ENCODE measurements at places on chromosomes 7 and 10.

- DNase-seq: peak; percentile 25
These were observed 717.2 kb downstream of the TNS3 start for GRCh38 chr7:46864716-46865115.

GRCh38 chr7:23043441-23043840, 29.5 kb upstream of the HYCC1 start:
- no peak for DNase-seq

GRCh38 chr10:3424111-3424851, 251.7 kb upstream of the PITRM1 start:
- DNase-seq: peak; percentile 80

- peak; percentile 85 for DNase-seq
These were observed 551.7 kb downstream of the HTR7 start for GRCh38 chr10:90306187-90306586.

GRCh38 chr7:133853706-133854276, 273.3 kb upstream of the LRGUK start:
- peak; percentile 90 for DNase-seq

DNA sequence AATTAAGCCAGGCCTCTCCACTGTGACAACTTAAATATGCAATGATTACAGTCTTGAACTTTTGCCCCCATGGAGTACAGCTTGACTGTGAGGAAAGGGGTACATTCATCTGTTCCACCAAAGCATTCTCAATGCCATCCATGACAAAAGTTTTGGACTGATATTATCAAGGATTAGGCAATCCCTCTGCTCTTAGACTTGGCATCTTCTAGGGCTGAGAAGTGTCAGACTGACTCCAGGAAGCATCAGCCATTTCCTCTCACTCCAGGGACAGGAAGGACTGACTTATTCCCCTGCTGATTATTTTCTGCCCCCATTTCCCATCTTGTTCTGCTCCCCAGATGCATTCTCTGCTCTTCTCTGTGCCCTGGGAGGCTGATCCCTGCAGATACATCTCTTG, 69.7 kb downstream of the ZNF365 start:
- DNase-seq: peak; percentile 25

GRCh38 chr7:112263519-112263918, 57.0 kb downstream of the ZNF277 start:
- no peak for DNase-seq

DNA sequence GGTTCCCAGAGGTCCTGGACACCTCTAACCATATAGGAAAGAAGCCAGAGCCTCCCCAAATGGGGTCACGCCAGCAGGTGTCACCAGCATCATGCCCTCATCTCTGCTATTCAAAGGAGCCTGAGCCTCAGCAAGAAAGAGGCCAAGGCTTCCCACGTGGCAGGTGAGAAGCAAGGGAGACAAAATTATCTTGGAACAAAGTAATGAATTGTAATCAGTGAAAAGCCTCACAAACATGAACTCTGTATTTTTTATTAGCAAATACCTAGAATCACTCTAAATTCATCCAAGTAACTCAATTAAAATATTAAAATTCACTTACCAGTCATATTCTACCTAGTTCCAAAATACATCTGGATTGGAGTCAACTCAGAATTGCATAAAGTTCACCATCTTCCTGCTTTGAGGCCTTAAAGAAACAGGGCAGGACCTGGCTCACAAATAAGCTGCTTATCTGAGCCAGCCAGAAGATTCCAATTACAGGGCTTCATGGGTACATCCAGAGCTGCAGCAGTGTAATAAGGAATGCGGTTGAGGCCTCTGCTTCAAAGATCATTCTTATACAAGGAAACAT, 68.7 kb downstream of the SGMS1 start:
- peak; percentile 46 for DNase-seq

- DNase-seq: peak; percentile 32
These were observed 42.9 kb downstream of the CD36 start for GRCh38 chr7:80681272-80681885.

GRCh38 chr10:110404825-110405224, 92.9 kb upstream of the DUSP5 start:
- DNase-seq: no peak

- DNase-seq: no peak
These were observed 121.6 kb downstream of the RELN start for GRCh38 chr7:103867874-103868273.

DNA sequence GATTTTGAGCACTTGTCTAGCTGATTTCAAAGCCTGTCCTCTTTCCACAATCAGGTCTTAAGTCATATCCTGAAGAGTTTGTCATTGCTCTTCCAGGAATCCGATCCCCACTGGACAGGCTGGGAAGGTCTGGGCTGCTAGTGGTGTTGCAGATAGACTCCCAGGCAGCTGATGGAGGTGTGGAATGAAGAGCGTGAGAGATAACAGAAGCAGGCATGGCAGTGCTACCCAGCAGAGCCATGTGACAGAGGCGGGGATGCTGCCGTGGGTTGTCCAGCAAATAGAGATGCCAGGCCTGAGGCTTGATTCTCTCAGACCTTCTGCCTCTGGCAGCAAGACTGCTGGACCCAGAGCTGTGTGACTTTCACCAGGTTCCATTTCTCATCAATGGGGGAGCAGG, 116.5 kb upstream of the EEPD1 start:
- peak; percentile 25 for DNase-seq

- DNase-seq: no peak
These were observed 43.6 kb downstream of the PDGFA start for GRCh38 chr7:475951-476441.

- peak; percentile 7 for DNase-seq
These were observed 33.2 kb downstream of the DOCK4 start for GRCh38 chr7:112172870-112173567.

- peak; percentile 8 for DNase-seq
These were observed 780 bp downstream of the ALDH18A1 start for GRCh38 chr10:95655571-95656290.

DNA sequence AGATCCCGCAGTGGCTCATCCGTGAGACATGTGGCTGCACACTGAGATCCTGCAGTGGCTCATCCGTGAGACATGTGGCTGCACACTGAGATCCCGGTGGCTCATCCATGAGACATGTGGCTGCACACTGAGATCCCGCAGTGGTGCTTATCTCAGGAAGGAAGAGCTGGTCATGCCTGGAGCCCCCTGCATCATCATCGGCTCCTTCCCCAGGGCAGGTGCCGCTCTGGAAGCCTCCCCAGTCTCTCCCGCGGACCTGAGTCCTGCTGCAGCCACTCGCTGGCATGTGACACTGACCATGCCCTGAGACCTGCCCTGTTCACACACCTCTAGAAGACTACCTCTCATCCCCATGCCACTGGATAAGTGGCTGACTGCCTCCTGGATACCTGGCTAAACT, 181.3 kb downstream of the PTPRN2 start:
- no peak for DNase-seq

GRCh38 chr10:30103595-30104320, 44.4 kb upstream of the JCAD start:
- DNase-seq: no peak

- no peak for DNase-seq
These were observed 95.2 kb downstream of the WDR37 start for GRCh38 chr10:1151076-1152033.

DNA sequence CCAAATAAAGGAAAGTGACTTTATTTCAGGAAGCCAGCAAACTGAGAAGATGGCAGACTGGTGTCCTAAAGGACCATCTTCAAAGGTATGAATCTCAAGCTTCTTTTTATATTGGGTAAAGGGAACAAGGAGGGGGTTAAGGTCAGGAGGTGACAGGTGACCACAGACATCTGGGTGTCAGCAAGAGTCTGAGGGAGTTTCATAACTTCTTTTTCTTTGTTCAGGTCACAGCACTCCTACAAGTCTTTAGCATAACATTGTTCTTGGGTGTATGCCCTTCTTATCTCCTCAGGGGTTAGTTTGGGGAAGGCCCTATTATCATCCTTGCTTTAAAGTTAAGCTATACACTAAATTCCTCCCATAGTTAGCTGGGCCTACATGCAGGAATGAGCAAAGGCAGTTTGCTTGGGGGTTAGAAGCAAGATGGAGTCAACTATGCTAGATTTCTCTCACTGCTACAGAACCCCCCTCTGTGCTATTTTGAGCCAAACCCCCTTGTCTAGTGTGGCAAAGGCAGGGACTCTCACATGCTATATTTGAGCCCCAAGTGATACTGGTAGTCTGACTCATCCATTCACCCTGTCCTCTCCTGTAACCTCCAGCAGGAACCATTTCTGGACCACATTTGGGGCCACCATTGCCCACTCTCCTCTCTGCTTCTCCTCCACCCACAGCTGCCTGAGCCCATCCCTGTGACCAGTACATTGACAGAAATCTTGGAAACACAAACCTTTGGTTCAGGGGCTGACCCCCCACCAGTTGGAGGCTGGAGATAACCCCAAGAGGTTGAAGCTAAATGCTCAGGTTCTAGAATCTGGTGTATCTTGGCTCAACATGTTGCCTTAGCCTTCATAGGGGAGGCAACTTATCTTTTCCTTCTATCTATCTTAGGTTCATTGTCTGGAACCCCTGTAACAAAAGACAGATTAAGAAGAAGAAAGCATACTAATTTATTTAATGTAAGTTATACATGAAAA, 55.5 kb upstream of the LRGUK start:
- no peak for DNase-seq

GRCh38 chr7:47045207-47046051, 536.5 kb downstream of the TNS3 start:
- DNase-seq: peak; percentile 72

- no peak for DNase-seq
These were observed 190.1 kb upstream of the STK17A start for GRCh38 chr7:43392638-43393330.

- DNase-seq: no peak
These were observed 31.5 kb downstream of the PHF14 start for GRCh38 chr7:11005202-11005601.

DNA sequence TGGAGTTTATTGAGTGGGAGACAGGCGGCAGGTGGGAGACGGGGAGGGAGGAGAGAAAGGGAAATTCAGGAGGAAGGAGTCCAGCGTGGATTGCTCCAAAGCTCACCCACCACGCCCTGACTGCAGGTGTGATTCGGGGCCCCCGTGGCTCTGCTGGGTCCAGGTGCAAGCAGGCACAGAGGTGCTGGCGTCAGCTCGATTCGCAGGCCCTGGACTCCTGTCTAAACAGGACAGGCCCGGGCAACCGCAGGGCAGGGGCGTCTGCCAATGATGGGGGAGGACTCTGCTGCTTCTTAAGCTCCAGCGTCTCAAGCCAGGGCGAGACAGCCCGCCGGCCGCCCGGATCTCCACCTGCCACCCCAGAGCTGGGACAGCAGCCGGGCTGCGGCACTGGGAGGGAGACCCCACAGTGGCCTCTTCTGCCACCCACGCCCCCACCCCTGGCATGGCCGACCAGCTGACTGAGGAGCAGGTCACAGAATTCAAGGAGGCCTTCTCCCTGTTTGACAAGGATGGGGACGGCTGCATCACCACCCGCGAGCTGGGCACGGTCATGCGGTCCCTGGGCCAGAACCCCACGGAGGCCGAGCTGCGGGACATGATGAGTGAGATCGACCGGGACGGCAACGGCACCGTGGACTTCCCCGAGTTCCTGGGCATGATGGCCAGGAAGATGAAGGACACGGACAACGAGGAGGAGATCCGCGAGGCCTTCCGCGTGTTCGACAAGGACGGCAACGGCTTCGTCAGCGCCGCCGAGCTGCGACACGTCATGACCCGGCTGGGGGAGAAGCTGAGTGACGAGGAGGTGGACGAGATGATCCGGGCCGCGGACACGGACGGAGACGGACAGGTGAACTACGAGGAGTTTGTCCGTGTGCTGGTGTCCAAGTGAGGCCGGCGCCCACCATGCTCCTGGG, at the start of gene CALML3:
Gene CALML3 (plus strand): TSS at position 321 of the 920 bp plus-strand sequence. CDS start 125 bp downstream, at position 446.
- DNase-seq: no peak

- peak; percentile 80 for DNase-seq
These were observed 479 bp downstream of the PNPLA8 start for GRCh38 chr7:108525327-108525984.

DNA sequence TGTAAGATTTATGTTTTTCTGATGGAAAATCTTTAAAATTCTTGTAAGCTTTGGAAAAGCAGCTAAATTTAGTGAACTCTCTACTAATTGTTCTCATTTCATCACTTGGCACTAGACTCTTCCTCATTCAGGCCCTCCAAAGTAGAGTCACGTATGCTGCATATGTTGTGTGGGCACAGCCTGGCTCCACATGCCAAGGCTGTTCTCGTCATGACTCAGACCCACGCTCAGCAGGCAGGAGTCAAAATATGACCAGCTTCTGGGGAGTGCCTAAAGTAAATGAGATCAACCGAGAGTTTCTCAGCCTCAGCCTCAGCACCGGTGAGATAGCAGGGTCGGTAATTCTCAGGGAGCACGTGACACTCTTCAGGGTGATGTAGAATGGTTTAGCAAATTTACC, 1672.9 kb downstream of the REEP3 start:
- DNase-seq: peak; percentile 51

DNA sequence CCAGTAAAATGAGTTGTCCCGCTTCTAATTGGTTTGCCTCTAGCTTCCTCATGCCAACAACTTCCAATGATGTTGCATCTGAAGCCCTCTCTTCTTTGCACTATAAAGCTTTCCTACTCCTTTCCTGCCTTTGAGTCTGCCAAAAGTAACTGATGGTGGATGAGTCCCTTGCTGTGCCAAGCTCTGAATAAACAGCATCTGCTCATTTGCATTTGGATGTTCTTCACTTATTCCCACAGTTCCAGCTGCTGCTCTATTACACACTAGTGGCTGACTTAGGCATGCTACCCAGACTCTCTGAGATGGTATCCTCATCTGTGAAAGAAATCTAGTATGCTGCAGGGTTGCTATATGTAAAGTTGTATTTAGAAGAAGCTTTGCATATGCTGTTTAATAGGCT, 24.9 kb downstream of the SFR1 start:
- no peak for DNase-seq

- peak; percentile 51 for DNase-seq
These were observed 29.0 kb upstream of the CCNY start for GRCh38 chr10:35307297-35307696.

DNA sequence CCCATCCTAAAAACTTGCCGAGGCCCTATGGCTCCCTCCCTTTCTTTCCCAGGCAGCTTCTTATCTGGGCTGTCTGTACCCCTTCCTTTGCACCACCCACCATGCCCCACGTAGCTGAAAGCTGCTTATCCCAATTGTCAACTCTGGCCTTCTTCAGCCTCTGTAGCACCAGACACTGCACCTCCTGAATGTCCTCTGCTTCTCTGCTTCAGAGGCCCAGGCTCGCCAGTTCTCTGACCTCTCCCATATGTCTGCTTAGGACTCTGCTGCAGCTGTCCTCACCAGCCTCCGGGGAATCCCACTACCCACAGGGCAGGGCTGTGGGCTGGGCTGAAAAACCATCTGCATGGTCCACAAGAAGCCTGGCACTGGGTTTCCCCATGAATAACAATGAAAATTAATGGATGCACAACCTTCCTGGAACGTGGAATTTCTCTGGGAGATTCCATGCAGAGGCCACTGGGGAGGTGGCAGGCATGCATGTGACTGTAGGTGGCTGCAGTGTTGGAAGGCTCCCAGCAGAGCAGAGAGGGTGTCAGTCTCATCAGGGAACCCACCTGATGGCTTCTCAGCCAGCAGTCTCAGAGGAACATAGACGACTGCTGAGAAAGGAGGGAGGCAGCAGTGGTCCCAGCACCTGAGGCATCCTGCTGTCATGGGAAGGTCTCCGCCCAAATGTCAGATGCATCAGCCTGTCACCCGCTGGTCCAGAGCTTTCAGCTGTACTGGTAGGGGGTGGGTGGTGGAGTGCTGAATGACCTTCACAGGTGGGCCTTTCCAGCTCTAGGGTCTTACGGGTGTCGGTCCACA, 16.8 kb upstream of the SH2D4B start:
- DNase-seq: no peak

Measured in fibroblast of skin of right biceps (primary cell).